ENCODE measurements at places on chromosomes 4 and X.

- DNase-seq, result no peak
Measured at GRCh38 chr4:158333820-158334219, 123.5 kb downstream of the TMEM144 start.

- no peak for DNase-seq
Measured at GRCh38 chrX:13937370-13938050, 92.2 kb downstream of the GEMIN8 start.

DNA sequence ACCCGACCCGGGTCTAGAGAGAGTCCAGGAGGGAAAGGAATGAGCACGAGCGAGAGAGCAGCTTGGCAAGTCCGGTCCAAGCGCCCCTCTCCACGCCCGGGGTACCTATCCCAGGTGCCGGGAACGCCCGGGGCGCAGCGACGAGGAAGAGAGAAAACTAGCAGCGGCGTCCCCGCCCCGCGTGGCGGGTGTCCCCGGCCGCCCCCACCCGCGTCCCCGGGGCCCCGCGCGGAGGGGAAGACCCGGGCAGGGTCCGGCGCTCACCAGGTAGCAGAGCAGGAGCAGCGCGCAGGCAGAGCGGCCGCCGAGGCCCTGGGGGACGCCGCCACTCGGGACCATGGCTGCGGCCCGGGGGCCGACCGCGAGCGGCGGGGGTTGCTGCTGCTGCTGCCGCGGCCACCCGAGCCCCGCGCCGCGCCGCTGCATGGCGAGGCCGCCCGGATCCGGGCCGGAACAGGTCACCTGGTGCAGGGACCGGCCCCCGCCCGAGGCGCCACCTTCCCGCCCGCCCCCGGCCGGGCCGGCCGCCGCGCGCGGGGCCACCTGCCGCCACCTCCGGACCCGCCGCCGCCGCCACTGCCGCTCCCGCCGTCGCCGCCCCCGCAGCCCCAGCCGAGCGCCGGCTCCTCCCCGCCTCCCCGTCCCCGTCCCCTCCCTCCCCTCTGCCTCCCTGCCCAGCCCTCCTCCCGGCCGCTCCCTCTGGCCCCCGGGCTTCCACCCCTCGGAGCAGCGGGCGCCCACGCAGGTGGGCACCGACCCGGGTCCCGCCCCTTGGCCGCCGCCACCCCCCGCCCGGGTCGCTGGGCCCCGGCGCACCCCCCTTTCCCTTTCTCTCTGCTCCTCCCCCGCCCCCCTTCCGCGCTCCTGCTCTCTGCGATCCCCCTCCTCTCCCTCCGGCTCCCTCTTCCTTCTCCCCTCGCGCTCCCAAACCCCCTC is at the start of gene SEL1L3:
Gene SEL1L3, minus strand, starts transcription at position 578 of the 936 bp plus-strand sequence. Its CDS starts 152 bp downstream, at position 426.
- DNase-seq, result peak; percentile 53

DNA sequence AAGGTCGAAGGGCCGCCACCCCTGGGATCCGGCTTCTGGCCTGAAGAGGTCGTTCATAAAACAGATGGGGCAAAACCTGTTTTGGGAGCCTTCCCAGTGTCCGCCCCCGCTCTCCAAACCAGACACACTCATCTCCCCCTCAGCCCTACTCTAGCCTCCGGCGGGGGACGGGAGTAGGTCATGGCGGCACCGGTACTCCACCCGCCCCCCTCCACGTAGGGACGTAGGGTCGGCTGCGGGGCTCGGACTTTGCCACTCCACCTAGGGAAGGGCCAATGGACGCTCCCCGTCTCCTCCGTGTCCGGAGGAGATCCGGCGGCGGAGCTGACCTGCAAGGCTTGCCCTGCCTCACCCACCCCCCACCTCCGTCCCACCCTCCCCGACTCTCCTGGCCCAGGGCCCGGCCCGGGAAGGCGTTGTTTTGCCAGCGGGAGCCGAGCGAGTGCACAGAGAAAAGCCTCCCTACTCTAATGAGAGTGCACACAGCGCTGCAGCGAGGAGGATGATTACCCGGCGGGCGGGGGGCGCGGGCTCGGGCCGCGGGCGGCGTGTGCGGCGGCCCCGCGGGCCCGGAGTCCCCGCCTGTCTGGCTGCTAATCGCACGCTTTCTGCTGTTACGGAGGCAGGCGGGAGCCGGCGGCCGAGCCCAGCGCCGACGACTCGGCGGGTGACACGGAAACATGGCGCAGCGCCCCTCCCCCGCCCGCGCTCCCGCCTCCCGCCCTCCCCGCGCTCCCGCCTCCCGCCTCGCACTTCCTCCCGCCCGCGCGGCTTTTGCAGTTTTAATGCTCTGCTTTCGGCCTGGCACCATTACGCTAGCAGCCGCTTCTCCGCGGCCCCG is 8.3 kb upstream of the BCOR start:
- peak; percentile 74 for DNase-seq

- DNase-seq, result no peak
Measured at GRCh38 chrX:2632533-2633504, 58.3 kb upstream of the CD99 start.

GRCh38 chr4:19748519-19749479 is 502.9 kb upstream of the SLIT2 start:
- no peak for DNase-seq

DNA sequence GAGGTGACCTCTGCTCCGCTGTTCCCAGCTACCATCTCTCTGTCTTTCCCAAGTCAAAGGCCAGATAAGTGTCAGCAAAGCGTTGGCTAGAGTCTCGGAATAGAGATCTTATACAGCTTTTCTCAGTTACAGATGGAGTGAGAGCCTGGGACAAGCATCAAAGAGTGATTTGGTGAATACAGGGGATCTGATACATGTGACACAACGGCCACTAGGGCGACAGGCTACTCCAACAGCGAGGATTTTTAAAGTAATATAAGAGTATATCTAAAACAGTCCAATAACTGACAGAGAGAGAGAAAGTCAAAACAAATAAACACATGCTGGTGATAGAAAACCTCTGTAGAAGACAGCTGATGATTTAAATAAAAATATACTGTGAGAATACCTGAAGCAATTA is 433.1 kb upstream of the SMIM31 start:
- no peak for DNase-seq

DNA sequence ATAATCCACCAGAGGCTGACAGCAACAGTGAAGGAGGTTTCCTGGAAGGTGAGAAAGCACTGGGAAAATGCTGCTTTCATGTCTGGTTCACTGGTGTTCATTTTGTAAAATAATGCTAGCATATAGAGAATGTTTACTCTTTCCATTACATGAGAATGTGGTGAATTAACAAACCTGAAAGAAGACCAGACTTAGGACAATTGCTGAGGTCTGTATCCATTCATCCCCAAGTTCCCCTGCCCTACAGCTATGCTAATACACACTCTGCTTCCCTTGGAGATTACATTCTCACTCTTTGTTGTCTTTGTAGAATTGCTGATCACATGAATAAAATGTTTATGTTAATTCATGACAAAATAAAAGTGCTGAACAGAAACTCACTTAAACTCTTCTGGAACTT is 99.5 kb downstream of the ARHGAP6 start:
- DNase-seq, result no peak

GRCh38 chr4:16492872-16493271 is 266.6 kb upstream of the TAPT1 start:
- no peak for DNase-seq

DNA sequence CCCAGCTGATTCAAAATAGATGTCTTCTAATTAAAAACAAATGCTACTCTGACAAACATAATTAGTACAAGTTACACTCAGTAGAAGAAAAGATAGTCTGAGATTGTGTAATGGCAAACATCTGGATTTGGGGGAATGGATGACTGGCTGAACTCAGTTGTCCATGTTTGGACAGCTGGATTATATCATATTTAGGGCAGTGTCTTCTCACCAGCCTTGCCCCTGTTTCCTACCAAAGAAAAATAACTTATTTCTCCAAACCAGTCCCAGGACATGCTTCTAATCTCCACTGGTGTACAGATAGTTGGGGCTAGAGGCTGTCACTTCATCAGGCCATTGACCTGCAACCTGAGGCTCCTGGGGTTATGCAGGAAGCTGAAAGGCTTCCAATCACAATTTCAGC is 237.3 kb downstream of the USP46 start:
- DNase-seq, result no peak

DNA sequence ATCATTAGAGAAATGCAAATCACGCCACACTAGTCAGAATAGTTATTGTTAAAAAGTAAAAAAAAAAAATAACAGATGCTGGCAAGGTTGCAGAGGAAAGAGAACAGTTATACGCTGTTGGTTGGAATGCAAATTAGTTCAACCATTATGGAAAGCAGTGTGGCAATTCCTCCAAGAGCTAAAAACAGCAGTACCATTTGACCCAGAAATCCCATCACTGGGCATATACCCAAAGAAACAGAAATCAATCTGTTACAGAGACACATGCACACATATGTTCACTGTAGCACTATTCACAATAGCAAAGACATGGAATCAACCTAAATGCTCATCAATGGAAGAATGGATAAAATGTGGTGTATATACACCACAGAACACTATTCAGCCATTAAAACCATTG is 388.7 kb upstream of the FMR1 start:
- DNase-seq, result no peak

DNA sequence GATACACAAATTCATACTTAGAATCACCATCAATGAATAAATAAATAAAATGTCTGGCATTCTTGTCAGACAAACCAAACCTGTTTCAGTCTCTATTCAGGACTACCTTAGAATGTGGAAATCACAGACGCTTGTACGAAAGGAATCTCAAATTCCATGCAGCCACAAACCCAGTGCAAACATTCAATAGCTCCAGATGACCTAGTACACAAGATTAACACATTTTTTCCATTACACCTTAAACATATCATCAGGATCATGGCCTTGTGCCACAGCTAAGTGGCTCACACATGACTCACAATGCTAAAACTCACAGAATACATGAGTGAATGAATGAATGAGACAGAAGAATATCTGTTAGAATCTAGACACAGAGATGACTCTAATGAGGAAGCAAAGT is 134.2 kb downstream of the PWWP3B start:
- DNase-seq, result no peak

GRCh38 chrX:40096395-40097091 is 1.2 kb downstream of the BCOR start:
- DNase-seq, result peak; percentile 68

GRCh38 chrX:39922926-39923325 is 174.8 kb downstream of the BCOR start:
- DNase-seq, result no peak

DNA sequence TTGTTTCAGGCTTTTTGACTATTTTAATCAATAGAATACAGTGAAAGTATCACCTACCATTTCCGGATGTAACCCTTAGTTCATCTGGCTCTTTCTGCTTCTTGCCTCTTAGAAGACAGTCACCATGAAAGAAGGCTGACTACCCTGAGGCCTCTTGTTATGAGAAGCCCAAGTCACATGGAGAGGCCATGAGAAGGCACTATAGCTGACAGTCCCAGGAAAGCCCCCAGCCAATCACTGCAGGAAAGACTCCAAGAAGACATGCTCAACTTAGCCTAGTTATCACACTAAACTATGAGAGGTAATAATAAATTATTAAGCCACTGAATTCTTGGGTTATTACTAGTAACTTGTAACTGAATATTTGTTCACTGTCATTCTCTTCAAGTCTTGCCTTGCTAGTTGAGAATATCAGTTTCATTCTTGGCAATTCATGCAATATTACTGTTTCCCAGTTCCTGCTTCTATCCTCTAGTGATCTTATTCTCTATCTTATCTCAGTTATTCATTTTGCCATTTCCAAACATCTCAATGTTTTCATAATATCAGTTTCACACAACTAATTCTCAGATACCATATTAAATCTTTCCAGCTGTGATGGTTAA is 57.1 kb upstream of the GUCY1A1 start:
- DNase-seq, result no peak

DNA sequence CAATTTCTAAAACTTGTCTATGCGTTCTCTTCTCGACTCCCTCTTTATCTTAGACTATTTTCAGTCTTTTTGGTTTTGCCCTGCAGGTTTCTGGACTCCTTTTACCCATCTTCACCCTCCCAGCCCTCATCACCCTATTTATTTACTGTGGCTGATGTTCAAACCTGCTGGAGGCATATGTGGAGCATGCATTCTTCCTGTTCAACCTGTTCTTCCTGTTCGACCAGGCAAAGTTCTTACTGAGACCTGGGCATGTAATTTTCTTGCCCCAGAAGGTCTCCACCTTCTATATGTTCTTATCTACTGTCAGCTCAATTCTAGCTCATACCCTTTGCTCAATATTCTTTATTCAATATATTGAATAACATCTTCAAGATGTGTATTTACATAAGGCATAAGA is 69.4 kb upstream of the AGA start:
- no peak for DNase-seq

Measured in activated T-cell treated with anti-CD3 and anti-CD28 coated beads, Interleukin-2, amount 50 U/mL, for 4 hours (primary cell).